ENCODE measurements at places on chromosomes 13 and 19.

- no peak for DNase-seq
Observed at GRCh38 chr13:91074091-91074490, 273.4 kb upstream of the MIR17HG start.

DNA sequence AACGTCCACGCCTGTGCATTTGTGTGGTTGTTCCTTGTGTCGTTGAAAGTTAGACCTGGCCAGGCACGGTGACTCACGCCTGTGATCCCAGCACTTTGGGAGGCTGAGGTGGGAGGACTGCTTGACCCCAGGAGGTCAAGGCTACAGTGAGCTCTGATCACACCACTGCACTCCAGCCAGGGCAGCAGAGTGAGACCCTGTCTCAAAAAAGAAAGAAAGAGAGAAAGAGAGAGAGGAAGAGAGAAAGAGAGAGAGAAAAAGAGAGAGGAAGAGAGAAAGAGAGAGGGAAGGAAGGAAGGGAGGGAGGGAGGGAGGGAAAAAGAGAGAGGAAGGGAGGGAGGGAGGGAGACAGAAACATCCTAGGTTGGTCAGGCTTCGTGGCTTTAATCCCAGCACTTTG, 5.1 kb downstream of the ZNF114 start:
- no peak for DNase-seq

DNA sequence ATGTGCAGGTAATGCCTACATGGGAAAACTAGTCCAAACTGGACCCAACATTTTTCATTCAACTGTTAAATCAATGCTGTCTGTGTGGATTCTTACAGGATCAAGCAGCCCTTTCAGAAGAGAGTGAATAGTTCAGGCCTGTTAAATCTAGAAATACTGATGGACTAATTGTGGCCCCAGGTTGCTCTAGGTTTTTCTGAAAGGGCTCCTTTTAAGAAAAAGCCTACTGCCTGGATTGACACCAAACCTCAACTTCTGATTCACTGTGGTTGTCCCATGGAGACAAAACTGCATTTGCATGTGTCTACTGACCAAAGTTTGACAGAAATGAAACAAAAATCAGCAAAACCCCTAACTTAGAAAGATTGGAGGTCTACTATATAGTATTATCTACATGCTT, 437.0 kb downstream of the KLF12 start:
- no peak for DNase-seq

DNA sequence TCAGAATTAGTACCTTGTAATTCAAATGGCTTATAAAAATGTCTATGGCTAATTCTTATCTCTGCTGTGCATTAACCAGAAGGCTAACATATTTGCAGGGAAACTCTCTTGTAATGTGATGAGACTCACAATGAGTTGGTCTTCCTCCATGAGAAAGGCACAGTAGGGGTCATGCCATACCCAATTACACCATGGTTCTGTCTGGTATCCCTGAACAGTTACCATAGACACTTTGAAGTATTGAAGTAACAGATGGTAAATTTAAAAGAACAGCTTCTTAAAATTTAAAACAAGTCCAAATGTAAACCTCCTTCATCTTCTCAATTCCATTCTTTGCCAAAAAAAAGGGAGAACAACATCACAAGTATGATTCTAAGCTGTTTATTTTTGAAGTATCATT, 22.6 kb upstream of the SLAIN1 start:
- no peak for DNase-seq

- no peak for DNase-seq
Observed at GRCh38 chr13:94849254-94849653, 136.9 kb upstream of the SOX21 start.

DNA sequence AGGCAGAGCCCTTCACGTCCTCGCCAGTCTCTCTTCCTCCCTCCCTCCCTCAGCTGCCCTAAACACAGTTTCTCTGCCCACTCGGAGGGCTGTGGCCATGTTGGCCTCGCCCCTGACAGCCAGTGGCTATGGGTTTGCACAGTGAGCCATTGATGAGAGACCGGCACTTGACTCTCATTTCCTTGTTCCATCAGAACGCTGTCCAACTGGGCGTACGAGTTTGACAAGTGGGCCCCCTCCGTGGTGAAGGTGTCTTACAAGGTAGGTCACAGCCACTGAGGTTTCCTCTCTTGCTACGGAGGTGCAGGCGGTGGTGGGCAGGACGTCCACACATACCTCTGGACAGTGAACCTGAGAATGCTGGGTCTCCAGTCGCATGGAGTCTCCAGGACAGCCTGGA, 57.9 kb downstream of the SMARCA4 start:
- no peak for DNase-seq

DNA sequence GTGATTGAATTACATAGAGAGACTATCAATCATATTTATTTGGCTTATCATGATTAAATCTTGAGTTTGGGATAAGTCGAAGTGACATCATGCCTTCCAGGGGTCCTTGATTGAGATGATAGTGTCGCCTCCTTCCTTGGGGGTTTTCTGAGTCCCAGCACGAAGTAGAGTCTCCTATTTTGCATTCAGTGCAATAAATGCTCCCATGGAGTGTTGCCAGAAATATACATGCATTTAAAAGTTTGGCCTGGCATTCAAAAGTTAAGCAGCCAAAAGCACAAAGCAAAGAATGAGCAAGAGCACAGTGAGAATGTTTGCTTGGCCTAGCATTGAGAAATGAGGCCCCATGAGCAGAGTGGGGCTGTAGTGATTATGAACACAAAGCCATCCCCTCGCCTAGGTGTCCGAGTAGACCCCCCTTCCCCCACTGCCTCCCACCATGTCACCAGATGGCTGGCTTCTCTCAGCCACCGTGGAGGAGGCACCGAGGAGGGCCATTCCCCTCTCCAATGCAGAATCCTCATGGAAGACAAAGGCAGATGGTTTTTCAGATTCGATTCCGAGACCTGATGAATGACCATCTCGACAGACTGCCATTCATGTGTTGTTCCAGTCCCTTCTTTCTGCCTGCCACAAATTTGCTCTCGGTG, 58.8 kb upstream of the UBL3 start:
- no peak for DNase-seq

DNA sequence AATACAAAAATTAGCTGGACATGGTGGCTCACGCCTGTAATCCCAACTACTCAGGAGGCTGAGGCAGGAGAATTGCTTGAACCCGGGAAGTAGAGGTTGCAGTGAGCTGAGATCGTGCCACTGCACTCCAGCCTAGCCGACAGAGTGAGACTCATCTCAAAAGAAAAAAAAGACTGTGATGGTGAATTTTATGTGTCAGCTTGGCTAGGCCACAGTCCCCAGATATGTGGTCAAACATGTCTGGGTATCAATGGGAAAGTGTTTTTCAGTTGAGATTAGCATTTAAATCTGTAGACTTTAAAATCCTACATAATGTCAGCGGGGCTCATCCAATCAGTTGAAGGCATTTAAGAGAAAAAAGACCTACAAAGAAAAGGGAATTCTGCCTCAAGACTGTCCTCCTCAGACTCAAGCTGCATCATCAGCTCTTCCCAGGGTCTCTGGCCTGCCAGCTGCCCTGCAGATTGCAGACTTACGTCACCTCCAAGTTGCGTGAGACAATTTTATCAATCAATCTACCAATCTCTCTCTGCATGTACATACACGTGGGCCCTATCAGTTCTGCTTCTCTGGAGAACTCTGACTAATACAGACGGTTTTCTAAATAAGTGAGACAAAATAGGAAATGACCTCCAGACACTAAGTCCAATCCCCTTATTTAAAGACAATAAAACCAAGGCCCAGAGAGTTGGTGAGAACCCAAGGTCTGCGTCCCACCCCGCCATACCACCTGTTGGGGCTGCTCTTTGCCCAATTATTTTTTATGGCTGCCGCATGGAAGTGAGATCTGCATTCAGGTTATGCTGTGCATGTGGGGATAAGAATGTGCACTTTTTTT, 99.2 kb downstream of the ABCC4 start:
- no peak for DNase-seq

GRCh38 chr19:36009220-36009619, 607 bp upstream of the SYNE4 start:
- DNase-seq = peak; percentile 73

- DNase-seq = no peak
Observed at GRCh38 chr13:78680115-78680561, 21.2 kb upstream of the OBI1 start.

DNA sequence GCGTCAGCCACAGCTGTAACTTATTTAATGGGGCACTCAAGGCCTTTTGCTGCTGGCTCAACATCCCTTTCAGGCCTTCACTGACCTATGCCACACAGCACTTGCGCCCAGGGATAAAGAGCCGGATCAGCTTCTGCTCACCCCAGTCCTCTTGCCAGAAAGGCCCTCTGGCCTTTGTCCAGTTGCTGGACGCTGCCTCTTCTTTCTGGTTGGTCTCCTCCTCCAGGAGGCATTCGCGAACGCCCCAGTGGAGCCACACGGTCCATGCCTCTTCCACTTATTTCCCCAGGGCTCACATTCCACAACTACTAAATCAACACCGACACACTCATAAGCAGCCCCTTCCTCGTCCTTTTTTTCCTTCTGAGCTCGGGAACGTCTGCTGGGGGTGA, 3.7 kb upstream of the ZNF329 start:
- peak; percentile 59 for DNase-seq

DNA sequence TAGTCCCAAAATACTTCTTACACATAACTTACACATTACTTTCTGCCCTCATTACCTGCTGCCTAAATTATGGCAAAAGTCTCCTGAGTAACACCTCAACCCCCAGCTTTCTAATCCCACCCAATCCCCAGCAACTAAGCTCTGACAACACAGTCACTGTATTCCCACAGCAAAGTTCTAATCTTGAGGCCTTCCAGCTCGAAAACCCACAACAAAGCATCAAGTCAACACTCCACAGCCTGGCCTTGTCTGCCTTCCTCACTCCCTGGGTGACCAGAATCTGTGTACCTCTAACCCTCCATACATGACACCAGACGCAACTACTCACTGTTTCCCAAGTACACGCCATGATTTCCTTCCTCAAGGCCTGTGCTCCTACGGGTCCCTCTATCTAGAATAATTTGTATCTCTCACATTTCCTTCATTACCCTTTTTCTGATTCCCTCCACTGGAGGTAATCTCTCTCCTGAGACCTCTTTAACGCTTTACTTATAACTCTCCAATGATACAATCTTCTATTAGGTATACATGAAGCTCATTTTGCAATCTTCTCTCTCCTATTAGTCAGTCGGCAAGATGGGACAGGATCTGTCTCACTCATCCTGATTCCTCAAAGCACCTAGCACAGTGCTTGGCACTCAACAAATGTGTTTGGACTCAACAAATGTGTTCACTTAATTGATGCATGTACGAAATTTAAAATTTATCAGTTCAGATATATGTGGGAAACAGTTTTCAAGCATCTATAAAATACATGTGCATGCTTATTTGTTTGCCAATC, 87.6 kb upstream of the DOCK9 start:
- DNase-seq = no peak

Data from right hindlimb (tissue), 1 donor.